ENCODE measurements at places on chromosomes 1 and 21.
A peak's percentile ranks its signal among the peaks of the same experiment; 100 is the strongest.

- peak; percentile 82 for DNase-seq
Observed at GRCh38 chr1:162056043-162056442, 13.4 kb upstream of the NOS1AP start.

DNA sequence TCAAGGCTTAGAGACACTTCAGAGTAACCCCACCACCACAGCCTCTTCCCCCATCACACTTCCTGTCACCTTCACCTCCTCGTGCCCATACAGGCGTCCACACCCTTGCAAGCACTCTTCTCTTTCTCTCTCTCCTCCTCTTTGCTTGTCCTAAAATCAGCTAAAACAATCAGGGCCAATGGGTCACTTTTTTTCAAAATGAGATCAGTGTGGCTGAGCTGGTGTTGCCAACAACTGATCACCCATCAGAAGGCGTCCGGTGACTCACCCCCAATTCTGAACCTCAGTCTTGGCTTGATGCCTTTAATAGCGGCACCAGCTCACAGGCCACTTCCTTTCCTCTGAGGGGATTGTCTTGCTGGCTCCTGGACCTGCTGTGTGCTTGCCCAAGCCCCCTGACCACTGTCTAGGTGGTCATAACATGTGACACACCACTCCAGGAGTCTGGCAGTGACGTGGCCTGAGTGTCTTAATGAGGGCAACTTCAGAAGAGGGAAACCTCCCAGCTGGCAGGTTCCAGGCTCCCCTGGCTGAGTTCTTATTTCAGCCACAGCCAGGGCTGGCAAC, 1.6 kb downstream of the DRAXIN start:
- no peak for DNase-seq

- DNase-seq = no peak
Observed at GRCh38 chr1:244970236-244970743, 105.9 kb upstream of the HNRNPU start.

DNA sequence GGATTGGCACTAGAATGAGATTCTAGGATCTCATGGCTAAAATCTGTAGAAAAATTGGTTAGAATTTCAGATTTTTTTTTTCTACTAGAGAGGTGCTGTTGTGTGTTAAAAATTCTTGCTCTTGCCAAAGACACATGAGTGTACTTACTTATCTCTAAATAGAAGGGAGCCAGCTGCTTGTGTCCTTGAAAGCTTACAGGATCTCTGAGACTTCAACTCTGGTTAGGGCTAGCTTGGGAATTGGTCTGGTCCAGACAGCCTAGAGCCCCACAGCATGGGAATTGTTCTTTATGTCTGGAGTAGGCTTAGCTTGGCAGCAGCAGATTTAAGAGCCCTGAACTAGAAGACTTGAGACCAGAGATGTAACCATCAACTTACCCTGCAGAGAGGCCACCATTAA, 37.3 kb downstream of the MACO1 start:
- no peak for DNase-seq

GRCh38 chr1:27345272-27345671, 3.5 kb downstream of the SYTL1 start:
- DNase-seq = no peak

DNA sequence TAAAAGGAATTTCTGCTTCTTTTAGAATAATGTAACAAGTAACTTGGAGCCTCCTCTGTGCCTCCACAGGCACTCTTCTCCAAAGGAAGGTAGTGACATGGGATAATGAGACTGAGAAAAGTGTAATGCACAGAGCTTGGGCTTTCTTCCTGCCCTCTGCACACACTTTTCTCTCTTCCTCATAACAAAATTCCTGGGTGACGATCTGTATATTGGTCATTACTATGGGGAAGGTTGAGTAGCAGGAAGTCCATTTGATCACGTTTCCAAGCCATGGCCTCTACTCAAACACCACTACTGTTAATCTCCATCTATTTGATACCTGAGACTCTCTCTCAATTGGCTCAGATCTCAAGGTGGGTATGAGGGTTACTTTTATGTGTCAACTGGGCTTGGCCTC, 113.9 kb downstream of the GRIK1 start:
- DNase-seq = no peak

- DNase-seq = no peak
Observed at GRCh38 chr1:30816211-30817076, 58.9 kb upstream of the LAPTM5 start.

GRCh38 chr21:44360159-44360558, 6.7 kb downstream of the TRPM2 start:
- DNase-seq = no peak

DNA sequence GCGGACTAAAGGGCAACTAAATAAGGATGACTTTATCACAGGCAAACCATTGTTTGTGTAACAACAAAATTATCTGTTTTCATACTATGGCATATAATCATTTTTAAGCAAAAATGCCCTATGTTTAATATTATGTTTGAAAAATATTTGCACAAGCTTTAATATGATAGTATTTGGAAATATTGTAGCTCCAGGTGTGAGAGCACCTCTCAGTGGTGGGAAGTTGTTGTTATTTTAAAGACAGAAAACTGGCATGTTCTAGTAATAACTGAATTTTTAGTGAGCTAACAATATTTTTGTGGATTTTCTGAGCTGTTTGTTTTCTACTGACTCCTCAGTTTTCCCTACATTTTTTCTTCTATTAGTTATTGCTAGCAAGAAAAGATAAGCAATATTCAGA, 578.8 kb downstream of the KCNT2 start:
- no peak for DNase-seq

GRCh38 chr1:116481934-116482333, 88.9 kb downstream of the CD58 start:
- DNase-seq = no peak

GRCh38 chr1:92310185-92310597, 11.3 kb downstream of the RPAP2 start:
- no peak for DNase-seq

DNA sequence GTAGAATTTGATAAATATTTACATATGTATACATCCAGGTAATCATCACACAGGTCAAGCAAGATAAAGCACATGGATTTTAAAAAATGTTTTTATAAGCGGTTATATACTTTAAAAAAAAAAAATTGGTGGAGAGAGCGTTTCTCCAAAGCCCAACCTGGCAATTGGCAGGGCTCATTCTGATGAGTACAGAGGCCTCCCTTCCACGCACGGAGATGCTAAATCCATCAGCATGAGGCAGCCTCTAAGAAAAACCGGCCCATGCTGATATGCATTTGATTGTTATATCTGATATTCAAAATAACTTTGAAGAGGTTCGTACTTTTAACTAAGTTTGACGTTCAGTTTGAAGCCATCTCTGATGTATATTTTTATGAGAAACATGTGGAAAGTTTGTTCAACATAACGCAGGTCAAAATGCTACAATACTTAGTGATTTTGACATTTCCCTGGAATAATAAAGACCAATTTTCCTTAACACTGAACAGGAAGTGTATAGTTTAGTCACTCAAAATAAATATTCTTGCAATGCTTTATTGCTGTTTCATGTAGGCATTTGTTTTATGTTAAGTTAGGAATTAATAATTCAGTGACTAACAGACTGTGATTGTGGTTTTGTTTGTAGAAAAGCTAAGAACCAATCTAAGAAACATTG, 151.7 kb downstream of the NR5A2 start:
- no peak for DNase-seq

DNA sequence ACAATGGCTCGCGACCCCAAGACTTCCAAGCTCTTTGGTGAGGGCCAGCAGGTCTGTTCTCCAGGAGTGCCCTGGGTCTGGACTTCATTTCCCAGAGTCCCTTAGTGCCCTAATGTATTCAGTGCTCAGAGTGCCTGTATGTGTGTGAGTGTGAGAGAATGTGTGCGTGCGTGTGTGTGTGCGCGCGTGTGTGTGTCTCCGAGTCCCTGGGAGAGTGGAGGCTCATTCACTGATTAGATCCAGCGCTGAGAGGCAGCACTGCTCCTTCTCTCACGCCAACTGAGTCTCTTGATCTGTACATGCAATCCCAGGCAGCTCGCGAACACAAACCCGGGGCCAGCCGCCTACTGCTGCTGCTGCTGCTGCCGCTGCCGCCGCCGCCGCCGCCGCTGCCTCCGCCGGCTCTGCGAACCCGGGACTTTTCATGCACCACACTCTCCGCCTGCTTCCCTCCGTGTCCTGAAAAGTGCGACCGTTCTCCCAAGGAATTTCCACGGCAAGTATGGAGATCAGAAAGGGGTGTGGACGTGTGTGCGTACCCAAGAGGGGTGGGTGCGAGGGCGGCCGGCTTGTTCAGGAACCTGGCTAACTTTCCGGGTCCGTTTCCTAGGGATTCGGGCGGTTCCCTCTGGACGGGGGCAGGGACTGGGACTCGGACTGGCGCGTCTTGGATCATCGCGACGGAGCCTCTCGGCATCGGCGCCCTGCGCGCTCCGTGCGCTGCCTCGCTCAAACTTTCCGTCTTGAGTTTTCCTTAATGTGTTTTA, at the start of gene RNF220:
Gene RNF220, plus strand, starts transcription at position 225 of the 767 bp plus-strand sequence.
- DNase-seq = no peak

DNA sequence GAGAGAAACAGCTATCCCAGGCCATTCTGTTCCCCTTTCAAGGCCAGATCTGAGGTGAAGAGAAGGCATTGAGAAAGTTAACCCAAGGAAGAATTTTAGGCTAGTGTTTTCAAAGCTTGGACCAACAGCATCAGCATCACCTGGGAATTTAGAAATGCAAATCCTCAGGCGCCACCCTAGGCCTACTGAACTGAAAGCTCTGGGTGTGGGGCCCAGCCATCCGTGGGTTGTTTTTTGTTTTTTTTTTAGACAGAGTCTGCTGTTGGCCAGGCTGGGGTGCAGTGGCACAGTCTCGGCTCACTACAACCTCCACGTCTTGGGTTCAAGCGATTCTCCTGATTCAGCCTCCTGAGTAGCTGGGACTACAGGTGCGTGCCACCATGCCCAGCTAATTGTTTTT, 98.6 kb downstream of the RNF220 start:
- no peak for DNase-seq

DNA sequence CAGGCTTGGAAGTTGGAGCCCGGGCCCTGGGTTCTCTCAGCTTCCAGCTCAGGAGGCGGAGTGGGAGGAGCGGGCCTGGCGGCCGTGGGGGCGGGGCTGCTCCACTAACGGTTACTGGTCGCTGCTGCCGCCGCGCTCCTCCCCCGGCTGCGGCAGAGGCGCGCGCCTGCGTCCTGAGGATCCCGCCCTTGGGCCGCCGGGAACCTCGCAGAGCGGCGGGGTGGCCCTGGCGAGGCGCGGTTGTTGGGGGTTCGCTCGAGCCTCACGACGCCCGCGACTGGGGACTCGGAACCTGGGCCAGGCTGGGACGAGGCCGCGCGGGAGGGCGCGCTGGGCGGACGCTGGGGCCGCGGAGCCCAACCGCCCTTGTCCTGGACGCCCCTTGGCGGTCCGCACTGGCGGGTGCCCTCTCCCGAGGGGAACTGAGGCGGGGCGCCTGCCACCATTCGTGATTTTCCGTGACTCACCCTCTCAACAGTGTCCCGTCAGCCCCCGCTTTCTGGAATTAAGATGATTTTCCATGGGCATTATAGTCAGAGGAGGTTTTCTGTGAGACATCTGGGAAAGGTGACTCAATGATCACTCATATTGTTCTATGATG, 34.1 kb downstream of the OR2G3 start:
- no peak for DNase-seq

- no peak for DNase-seq
Observed at GRCh38 chr1:235567812-235568503, 63.7 kb upstream of the B3GALNT2 start.

DNA sequence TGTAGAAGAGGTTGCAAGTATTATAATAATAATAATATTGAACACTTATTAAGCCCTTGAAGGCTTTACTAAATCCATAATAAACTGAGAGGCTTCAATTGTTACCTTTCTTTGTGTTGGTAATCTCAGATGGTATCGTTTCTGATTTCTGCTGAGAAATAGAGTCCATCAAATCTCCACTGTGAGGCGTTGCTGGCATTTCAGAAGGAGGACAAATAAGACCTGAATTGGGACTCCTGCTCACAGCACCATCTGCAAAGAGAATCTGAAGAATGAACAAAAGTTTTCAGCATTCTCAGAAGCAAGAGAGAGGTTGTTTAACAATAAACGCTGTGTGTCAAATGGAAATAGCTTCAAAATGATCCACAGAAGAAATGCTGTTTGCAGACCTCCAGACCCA, 93.7 kb downstream of the WDR3 start:
- no peak for DNase-seq

- no peak for DNase-seq
Observed at GRCh38 chr1:172357753-172358385, 62.6 kb upstream of the C1orf105 start.

GRCh38 chr1:94285031-94285654, 47.8 kb upstream of the ARHGAP29 start:
- DNase-seq = no peak

GRCh38 chr1:79373481-79374125, 367.1 kb upstream of the ADGRL4 start:
- DNase-seq = no peak

GRCh38 chr1:160354388-160354985, 11.3 kb downstream of the NCSTN start:
- DNase-seq = no peak

GRCh38 chr1:30109853-30110252, 613.5 kb downstream of the MATN1 start:
- DNase-seq = no peak

- no peak for DNase-seq
Observed at GRCh38 chr21:27079636-27080240, 112.8 kb upstream of the ADAMTS5 start.

DNA sequence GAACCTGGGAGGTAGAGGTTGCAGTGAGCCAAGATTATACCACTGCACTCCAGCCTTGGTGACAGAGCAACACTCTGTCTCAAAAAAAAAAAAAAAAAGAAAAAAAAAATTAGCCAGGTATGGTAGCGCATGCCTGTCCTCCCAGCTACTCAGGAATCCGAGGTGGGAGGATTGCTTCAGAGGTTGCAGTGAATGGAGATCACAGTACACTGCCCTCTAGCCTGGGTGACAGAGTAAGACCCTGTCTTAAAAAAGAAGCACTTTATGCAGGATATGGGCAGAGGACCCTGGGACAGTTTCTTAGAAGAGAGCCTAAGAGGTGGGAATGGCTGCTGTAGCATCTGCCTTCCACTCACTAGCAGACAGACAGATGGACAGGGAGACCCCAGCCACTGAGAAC, 23.0 kb downstream of the IQGAP3 start:
- no peak for DNase-seq

DNA sequence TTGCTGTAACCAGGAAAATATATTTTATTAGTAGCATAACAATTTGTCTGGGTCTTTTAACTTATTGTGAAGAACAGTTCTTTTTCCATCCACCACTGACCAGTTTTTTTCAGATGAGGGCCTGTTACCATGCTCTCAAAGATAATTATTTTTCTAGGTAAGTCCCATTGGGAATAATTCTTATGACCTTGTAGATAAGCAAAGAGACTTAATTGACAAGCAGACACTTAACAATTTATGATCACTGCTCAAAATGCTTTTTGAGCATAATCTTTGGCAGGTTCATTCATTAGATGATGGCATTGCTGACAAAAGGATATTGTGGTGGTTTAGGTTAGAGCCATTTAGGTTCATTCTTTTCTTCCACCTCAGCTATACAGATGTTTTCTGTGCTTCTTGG, 6.6 kb downstream of the SNX27 start:
- no peak for DNase-seq

- DNase-seq = no peak
Observed at GRCh38 chr1:224458996-224459395, 24.4 kb upstream of the WDR26 start.
